ENCODE measurements at places on chromosomes 2 and 18.

DNA sequence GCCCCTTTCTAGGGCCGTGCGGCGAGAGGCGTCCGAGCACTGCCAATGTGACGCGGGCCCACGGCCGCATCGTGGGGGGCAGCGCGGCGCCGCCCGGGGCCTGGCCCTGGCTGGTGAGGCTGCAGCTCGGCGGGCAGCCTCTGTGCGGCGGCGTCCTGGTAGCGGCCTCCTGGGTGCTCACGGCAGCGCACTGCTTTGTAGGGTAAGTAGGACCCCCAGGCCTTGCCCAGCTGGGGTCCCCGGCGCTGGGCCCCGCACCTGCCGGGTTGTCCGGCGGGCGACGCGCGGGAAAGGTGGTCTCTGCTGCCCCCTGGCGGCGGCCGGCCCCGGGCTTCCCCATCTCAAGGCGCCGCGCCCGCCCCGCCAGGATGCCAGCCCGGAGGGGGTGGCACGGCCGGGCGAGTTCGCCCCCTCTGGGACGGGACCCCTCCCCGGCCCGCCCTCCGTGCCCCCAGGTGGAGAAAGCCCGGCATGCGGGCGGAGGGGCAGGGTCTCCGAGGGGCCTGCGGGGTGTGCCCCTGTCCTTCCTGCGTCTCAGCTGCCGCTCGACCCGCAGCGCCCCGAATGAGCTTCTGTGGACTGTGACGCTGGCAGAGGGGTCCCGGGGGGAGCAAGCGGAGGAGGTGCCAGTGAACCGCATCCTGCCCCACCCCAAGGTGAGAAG lies 1.9 kb downstream of the PRSS56 start:
- peak; percentile 66 for DNase-seq

- DNase-seq: no peak
These were observed 21.4 kb upstream of the RFX8 start for GRCh38 chr2:101496279-101496678.

DNA sequence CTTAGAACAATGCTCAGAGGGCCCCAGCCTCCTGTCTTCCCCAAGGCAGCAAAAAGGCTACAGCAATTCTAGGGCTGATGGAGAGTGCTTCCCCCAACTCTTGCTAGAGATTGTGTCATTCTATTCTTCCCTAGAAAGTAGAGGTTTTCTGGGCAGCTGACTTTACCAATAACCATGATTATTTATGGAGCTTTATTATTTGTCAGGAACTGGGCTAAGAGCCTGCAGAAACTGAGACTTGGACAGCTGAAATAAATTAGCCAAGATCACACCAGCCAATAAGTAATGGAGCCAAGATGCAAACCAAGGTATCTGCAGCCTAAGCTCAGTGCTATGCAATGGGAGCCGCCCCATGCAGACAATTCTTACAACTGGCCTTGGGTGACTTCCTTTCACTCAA lies 84.8 kb downstream of the CCBE1 start:
- peak; percentile 23 for DNase-seq

- no peak for DNase-seq
These were observed 39.5 kb upstream of the FHL2 start for GRCh38 chr2:105438104-105438929.

DNA sequence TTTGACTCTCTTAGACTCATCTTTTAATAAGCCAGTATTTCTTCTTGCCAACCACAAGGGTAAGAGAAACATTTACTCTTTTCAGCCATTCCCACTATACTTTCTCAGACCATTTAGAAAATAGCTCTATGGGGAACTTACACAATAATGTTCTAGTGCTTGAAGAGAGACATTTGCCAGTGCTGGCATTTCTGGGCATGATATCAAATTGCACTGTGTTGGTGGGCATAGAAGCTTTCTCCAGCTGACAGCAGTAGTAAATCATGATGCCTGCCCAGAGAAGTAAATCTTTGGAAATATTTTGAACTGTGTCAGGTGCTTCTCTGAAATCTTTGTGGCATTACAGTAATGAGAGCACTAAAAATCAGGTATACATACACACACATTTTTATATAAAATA lies 346.6 kb downstream of the CBLN2 start:
- no peak for DNase-seq
